ENCODE measurements at places on chromosomes 2 and 18.

DNA sequence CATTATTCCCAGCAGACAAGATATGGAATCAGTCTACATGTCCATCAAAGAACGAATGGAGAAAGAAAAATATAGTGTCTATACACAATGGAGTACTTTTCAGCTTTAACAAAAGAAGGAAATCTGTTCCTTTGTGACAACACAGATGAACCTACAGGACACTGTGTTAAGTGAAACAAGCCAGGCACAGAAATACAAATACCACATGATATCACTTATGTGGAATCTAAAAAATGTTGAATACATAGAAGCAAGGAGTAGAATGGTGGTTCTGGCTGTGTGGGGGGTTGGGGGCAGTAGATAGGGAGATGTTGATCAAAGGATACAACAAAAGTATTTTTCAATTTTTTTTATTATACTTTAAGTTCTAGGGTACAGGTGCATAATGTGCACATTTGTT is 347.7 kb upstream of the MAP2 start:
- DNase-seq = no peak

- no peak for DNase-seq
These were observed 198.7 kb upstream of the DTNA start for GRCh38 chr18:34511435-34511834.

- DNase-seq = no peak
These were observed 31.1 kb downstream of the EPAS1 start for GRCh38 chr2:46328291-46328690.

- no peak for DNase-seq
These were observed 183.6 kb upstream of the MGAT5 start for GRCh38 chr2:134070281-134070741.

DNA sequence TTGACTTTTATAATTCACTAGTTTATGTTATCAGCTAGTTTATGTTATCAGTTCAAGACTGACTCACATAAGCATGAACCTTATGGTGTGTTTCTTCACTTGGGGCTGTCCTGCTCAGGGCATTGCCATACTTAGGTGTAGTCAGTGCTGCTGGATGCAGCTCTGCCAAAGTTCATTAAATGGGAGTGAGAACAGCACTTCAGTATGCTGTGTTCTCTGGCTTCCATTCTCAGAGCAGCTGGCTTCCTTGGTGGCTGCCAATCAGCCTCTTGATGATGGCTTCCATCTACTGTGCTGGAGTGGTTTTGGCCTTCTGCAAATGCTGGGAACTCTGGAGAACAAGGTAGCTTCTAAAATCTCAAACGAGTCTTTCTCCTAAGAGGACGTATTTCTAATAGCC is 170.7 kb downstream of the TDRD15 start:
- no peak for DNase-seq

DNA sequence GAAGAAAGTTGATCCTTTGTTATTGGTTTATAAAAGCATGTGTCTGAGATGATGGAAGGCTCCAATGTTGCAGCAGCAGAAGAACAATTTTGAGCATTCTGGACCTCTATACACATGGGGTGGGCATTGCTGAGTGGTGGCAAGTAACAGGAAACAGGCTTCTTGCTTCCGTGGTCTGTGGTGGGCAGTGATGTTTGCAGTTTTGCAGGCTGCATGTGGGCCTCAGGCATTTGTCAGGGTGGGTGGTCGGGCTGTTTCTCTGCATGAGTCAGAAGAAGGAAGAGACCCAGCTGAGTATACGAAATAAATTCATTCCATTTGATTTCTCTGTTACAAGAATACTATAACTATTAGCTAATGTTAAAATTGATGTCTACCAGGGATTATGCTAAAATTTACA is 239.5 kb upstream of the COL3A1 start:
- DNase-seq = no peak

DNA sequence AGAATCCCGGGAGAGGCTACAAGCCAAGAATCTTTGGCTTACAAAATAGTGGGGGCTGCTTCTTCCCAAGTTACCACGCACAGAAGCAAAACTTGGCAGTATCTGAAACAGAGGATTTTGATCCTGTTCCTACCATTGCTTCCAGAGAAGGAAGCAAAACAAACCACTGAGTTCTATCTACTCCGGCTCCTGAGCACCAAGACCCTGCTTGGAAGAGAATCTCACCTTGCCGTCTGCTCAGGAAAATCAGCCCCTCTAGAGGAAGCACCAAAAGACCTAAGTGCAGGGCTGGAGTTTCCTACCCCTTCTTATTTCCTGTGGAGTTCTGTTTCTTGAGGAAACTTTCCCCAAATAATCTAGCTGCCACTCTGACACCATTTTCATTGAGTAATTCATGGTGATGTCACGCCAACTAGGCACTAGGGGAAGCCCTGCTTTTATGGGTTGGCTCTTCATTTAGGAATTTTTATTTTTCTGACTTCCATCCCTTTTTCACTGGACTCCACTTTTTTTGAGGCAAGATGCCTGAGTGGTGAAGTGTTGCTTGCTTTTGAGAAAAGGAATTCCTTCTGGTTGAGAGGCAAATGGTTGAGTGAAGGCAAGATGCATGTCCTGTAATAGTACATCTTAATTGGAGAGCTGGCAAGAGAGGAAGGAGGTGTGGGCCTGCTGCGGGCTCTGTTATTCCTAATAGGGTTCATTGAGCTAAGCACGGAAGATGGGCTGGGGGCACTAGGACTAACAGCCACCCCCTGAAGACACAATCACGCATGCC is 36.8 kb upstream of the EML4 start:
- peak; percentile 90 for DNase-seq

GRCh38 chr2:74618410-74619083 is 29.6 kb downstream of the M1AP start:
- no peak for DNase-seq

DNA sequence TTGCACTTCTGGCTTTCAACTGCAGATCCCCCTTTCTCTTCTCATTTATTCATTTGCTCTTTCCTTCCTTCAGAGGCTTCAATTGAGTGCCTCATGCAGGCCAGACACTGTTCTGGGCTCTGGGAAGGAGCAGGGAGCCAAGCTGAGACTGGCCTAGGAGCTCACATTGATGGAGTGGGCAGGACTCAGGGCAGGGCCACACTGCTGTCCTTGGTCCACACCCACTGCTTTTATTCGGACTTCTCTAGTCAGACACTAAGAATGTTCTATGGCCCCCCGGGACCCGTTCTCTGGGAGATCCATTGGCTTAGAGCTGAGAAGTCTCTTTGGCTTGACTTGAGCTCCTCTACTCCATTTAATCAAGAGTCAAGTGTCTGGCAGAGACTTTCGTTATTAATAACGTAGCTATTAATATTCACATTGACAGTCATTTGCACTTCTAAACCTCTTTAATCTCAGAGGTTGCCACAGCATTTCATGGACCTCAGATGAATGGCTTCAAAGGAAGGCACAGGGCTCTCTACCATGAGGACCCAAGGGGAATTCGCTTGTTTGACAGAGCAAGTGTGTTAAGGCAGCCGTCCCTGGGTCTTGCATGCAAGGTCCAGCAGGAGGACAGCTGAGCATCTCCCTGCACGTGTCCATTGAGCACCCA is 20.1 kb downstream of the SH3RF3 start:
- DNase-seq = no peak

DNA sequence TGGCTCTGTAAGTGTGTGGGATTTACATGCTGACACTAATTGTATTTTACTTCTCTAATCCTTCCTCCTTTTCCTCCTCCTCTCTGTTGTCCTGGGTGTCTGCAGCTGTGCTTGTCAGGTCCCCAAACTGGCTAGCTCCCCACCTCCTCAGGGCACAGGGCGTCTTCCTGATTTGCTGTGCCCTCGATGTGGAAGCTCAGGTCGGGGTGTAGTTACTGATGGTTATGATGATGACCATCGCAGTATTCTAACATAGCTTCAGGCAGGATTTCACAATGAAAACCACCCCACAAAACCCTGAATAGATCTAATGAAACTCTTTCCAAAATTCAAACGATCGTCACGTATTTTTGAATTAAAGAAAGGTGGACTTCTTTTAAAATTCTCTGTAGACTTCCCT is 428.4 kb downstream of the TGIF1 start:
- no peak for DNase-seq

- no peak for DNase-seq
These were observed 52.9 kb downstream of the SATB2 start for GRCh38 chr2:199404841-199405240.

GRCh38 chr18:35982409-35983114 is 10.1 kb downstream of the RMP24 start:
- no peak for DNase-seq

DNA sequence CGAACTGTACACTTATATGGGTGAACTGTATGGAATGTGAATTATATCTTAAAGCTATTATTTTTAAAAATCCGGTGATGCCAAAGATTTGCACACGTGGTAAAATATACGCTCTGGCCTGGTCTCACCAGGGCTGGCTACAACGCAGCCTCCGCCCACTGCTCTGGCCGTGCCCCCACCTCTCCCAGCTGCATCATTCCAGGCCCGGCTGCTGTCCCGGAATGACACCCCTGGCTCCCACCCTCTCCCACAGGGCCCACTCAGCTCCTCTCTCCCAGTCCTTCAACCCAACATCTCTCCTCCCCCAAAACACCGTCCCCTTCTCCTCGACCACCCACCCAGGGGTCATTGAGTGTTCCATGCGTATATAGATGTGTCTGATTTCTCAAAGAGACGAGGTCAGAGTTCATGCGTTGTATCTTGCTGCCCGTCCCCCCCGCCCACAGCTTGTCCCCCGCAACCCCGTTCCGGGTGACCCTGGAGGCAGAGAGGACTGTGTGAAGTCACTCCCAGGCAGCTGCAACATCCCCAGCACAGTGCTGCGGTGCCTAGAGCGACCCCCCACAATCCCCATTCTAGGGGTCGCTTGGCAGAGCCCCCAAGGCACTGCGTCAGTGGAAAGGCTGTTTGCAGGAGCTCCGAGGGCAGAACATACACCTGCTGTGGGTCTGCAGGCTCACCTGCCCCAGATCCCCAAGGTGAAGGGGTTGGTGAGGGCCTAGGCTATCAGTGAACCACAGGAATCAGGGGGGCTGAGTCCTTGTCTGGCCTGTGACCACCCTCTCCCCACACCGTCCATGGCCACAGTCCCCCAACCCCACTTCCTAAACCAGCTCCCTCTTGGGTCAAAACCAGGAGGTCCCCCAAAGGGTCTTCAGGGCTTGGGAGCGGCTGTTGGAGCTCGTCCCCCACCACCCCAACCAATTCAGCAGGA is 13.3 kb downstream of the DNMT3A start:
- no peak for DNase-seq

DNA sequence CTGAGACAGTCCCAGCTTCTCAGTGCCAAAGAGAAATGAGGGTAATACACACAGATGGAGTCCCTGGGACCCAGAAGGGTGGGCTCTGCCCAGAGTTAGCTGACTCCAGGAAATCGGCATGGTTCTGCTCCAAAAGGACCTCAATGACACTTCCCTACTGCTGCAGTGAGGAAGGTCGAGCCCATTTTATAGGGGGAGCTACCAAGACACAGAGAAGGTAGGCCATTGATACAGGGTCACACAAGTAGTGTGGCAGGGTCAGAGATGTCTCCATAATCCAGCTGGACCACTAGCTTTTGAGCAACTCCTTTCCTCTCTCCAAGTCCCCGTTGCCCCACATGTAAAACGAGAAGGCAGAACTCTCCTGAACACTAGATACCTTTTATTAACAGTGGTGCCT is 276.9 kb downstream of the MYCN start:
- DNase-seq = no peak

DNA sequence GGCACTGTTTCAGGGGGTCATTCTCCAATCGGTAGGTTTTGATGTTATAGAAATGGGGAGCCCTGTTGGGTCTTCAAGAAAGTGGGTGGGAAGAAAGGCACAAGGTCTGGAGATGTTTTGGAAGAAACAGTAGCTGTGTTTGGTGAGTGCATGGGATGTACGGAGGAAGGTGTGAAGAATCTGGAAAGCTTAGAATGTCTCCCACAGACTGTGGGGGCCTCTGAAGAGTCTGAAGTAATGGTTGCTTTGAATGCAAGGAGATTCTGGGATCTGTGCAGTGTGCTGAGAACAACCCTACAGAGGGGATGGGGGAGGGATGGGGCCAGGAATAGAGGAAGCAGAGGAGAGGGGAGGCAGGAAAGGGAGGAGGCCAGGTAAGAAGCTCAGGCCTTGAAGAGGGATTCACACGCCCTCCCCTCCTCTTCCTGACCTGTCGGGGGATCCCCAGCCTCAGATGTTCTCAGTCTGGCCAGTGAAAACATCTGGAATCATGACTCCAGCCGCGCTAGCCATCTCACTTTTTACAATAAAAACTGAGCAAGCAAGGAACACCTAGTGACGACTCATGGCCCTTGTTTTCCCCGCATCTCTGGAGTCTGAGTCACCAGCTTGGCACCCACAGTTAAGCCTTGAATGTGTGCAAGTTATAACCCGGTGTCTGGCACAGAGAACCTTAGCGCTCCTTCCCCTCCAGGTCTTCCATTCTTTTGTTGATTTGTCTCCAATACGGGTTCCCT is 74.2 kb downstream of the SH3BP4 start:
- no peak for DNase-seq

GRCh38 chr18:47403949-47404348 is 152.5 kb upstream of the SKOR2 start:
- DNase-seq = no peak

DNA sequence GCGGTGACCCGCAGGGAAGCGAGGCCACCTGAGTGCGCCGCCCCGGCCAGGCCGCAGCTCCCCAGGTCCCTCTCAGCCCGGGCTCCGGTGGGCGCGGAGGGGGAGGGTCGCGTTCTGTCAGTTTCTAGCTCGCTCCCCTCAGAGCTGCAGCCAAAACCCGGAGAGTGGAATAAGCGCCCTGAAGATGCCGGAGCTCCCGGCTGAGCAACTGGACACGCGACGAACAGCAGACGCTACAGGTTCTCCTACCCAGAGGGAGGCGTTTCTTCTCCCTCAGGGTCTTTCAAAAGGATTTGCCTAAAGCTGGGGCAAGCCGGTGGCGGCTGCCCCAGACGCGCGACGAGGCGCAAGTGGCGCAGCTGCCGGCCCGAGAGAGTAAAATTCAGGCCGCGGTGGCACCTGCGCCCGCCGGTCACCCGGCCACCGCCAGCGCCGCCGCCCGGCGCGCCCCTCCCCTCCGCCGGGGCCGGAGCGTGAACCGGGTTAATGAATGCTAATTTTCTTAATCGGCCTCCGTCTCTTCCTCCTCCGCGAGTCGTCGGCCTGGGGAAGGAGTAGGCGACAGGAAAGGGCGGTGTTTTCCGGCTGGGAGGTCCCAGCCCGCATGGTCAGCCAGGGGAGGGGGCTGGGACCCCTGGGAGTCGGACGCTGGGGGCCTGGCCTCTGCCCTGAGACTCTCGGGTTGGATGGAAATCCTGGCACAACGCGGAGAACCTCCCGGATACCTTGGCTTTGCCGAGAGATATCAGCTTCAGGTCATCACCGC is 845 bp upstream of the CDC42EP3 start:
- peak; percentile 68 for DNase-seq

DNA sequence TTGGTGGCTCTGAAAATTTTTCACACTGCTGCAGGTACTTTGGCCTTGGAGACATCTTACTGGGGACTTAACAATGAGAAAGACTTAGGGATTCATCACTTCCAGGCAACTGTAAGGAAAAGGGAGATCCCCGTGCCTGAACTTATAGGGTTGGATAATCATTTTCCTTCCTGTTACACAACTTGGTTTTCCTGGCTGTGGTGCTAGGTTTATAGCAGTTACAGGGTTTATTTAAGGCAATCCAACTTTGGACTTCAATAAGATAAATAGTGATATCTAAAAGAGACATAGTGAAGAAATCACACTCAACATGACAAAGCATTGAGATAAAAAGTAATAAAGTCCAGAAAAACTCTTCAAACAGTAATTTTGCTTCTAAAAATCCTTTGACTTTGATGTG is 70.2 kb upstream of the RAPH1 start:
- DNase-seq = no peak

Measured in inflammatory macrophage treated with lipopolysaccharide for 1 hour (primary cell).